ENCODE measurements at places on chromosomes 1 and 21. TPM values are rescaled to one million over a fixed set of nuclear protein-coding genes. Genes with fewer than 3 reads are reported as not detected.

DNA sequence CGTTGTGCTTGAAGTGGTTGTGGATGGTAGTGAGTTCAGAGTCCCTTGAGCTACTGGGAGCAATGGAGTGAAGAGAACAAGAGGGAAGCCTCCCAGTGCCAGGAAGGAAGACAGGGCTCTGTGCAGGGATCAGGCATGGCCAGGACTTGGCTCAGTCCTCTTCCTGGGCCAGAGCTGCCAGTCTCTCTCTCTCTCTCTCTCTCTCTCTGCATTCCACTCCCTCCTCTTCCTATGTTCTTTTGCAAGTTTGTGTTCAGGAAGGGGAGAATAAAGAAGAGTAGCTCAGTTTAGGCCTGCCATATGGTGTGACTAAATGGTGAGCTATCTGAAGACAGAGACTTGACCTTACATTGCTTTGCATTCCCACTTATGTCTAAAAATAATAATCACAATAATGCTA is 20.5 kb upstream of the RPTN start:
- no peaks in the 10 kb centered on the region for H3K36me3 ChIP-seq
- no peak overlapping the region for H3K27ac ChIP-seq
- no peaks in the 10 kb centered on the region for H3K4me1 ChIP-seq

GRCh38 chr1:30650038-30650967 is 73.1 kb downstream of the MATN1 start:
- H3K4me1 ChIP-seq, result peaks cover 9% of the 10 kb centered on the region
- no peak overlapping the region for H3K4me3 ChIP-seq
- H3K27ac ChIP-seq, result peak overlapping the region; percentile 20
- H3K27me3 ChIP-seq, result no peaks in the 10 kb centered on the region
- DNase-seq, result no peak

The WNT3A gene
- not detected for total RNA-seq

The PLA2G5 gene
- total RNA-seq, result 7.0 TPM

The CCDC27 gene
- not detected for total RNA-seq
